ENCODE measurements at places on chromosomes 1 and 21.

GRCh38 chr21:46570119-46570518, 34.8 kb downstream of the S100B start:
- no peak for DNase-seq

DNA sequence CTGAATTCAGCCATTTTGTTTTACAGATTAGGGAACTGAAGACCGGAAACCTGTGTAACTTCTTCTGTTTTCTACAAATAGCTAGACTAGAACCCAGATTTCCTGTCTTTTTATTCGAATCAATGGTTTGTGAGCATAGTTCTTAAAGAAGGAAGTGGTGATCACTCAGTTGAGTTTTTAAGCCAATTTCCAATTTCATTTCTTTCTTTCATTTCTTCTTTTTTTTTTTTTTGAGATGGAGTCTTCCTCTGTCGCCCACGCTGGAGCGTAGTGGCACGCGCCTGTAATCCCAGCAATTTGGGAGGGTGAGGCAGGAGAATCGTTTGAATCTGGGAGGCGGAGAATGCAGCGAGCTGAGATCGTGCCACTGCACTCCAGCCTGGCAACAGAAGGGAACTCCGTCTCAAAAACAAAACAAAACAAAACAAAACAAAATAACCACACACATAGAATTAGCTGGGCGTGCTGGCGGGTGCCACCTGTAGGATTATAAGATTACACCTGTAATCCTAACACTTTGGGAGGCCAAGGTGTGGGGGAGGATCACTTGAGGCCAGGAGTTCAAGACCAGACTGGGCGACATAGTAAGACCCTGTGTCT, 3.0 kb upstream of the MDM4 start:
- DNase-seq: no peak

DNA sequence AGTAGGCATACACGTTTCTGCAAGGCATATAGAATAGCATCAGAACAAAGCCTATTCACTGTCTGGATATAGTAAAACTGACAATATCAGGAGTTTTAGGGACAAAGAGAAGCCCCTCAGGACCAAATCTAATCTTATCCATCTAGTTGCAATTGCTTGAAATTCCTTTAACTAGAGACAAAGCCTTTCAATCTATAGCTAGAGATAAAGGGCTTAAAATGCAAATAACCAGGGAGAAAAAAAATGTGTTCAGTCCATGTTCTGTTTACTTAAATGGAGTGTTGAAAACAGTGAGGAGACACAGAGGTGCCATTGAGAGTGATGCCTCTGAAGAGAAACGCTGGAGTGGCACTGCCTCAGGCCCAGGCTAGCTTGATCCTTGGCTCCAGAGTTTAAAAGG, 286.1 kb downstream of the DPYD start:
- DNase-seq: no peak

GRCh38 chr1:54081306-54082270, 28.2 kb downstream of the TCEANC2 start:
- DNase-seq: peak; percentile 70

- no peak for DNase-seq
These were observed 133.3 kb downstream of the KCNK2 start for GRCh38 chr1:215215846-215216245.

GRCh38 chr1:46013581-46013980, 118.8 kb downstream of the PIK3R3 start:
- no peak for DNase-seq

DNA sequence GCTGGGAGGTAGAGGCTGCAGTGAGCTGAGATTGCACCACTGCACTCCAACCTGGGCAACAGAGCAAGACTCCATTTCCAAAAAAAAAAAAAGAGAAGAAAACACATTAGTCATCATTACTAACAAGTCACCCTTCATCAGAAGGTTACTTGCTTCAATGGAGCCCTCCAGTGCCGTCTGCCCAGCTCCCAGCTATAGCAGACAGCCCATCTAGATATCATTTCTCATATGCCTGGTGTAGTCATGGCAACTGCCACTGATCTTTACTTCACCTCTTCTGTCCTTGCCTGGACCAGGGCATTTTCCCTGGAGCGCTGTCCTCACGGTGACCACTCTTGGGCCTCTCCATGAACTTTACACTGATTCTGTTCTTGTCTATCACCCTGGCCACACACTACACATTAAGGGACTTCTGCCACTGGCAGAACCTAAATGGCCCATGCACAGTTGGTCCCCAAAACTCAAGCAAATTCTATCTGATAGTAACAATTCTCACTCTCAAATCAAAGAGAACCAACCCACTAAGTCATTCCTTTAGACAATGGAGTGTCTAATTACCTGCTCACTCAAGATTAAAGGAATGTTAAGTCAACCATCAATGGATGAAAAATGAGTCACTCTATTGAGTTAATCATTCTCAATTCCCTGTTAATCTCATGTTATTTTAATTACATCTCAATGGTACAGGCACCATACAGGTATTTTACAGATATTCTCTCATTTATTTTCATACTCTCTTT, 12.9 kb downstream of the GPA33 start:
- no peak for DNase-seq

GRCh38 chr1:5814046-5814619, 178.1 kb downstream of the NPHP4 start:
- no peak for DNase-seq

- DNase-seq: no peak
These were observed 1346.1 kb downstream of the BRINP3 start for GRCh38 chr1:189131576-189131975.

- no peak for DNase-seq
These were observed 87.7 kb upstream of the TNFSF4 start for GRCh38 chr1:173294843-173295242.

- DNase-seq: no peak
These were observed 58.1 kb downstream of the SSBP3 start for GRCh38 chr1:54347955-54348699.

DNA sequence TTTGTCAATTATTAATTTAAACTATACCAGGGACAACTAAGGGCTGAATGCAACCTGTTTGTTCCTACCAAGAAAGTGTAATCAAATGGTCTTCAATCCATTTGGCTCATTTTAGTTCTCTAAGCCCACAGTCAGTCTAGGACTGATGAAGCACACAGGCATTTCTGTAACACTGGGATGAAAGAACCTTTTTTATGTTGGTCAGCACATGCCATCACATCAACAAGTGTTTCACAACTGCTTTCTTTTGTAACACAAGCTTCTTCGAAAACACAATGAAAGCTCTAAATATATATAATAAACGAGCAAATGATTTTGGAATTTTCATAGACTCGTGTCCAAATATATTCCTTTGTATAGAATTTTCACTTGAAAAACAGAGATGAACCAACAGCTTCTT, 28.8 kb downstream of the HEATR1 start:
- DNase-seq: no peak

- DNase-seq: no peak
These were observed 8.9 kb downstream of the SLAMF1 start for GRCh38 chr1:160637821-160638539.

- DNase-seq: no peak
These were observed 222.0 kb downstream of the DENND1B start for GRCh38 chr1:197553281-197553680.

- no peak for DNase-seq
These were observed 18.8 kb downstream of the ENTREP3 start for GRCh38 chr1:155236451-155236850.

- no peak for DNase-seq
These were observed 51.1 kb downstream of the USP1 start for GRCh38 chr1:62487956-62488355.

DNA sequence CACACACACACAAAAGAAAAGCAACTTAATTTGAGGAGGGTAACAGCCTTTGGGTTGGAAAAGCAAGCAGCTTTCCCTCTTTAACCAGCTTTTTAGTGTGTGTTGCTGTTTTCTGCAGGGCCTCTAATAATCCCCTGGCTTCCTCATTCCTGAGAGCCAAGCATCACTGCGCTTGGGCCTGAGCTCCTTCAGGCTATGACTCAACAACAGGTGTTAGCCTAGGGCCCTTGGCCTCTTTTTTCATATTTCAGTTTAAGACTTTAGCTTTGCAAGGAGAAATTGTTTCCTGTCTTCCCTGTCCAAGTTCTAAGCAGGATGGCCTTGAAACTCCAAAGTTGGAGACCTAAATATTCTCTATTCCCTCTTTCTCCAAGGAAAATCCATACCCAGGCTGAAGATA, 26.2 kb upstream of the SNX27 start:
- DNase-seq: peak; percentile 22

- DNase-seq: peak; percentile 68
These were observed 539 bp downstream of the CGN start for GRCh38 chr1:151511636-151512215.

DNA sequence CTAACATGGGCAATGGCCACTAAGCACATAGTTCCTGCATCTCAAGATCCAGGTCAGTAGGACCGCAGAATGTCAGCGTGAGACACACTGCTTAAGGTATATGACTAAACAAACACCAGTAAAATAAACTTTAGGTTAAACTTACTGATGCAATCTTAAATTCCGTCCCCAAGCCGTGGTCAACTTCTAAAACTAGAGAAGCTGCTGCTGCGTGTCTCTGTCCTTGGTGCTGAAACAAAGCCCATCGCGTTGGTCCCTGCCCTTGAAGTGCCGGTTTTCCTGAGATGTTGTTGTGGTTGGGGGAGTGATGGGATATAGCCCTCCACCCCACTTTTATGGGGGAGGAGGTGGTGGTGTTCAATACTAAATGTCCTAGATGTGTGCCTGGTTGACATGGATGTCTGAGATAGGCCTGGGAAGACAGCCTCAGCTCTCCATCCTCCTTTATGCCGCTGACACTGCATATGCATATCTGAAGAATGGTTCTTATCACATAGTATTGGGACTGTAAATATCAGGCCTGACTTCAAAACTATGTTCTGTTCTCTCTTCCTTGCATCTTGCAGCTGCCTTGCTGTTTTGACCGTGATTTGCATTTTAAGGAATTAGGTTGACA, 72.0 kb upstream of the KCNA3 start:
- no peak for DNase-seq

DNA sequence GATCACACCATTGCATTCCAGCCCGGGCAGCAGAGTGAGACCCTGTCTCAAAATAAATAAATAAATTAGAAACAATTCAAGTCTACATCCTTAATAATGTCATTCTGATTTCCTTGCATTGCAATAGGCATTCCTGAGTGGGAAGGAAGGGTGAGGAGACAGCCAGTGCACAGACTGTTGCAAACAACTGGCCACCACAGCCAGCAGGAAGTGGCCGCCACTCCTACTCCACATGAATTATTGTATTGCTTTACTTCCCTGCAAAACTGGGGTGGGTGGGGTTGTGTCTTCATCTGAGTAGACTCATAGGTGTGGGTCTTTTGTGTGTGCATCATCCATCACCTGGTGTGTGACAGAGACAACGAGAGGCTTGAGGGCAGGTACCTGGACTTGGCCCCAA, 60.1 kb downstream of the OPTC start:
- DNase-seq: no peak

- DNase-seq: no peak
These were observed 5.4 kb downstream of the BARHL2 start for GRCh38 chr1:90711696-90712095.

- DNase-seq: no peak
These were observed at the start of gene TMEM35B for GRCh38 chr1:34984793-34985608. Gene TMEM35B (minus strand): TSS chr1:34985347. CDS start chr1:34985305, 42 bp downstream.

DNA sequence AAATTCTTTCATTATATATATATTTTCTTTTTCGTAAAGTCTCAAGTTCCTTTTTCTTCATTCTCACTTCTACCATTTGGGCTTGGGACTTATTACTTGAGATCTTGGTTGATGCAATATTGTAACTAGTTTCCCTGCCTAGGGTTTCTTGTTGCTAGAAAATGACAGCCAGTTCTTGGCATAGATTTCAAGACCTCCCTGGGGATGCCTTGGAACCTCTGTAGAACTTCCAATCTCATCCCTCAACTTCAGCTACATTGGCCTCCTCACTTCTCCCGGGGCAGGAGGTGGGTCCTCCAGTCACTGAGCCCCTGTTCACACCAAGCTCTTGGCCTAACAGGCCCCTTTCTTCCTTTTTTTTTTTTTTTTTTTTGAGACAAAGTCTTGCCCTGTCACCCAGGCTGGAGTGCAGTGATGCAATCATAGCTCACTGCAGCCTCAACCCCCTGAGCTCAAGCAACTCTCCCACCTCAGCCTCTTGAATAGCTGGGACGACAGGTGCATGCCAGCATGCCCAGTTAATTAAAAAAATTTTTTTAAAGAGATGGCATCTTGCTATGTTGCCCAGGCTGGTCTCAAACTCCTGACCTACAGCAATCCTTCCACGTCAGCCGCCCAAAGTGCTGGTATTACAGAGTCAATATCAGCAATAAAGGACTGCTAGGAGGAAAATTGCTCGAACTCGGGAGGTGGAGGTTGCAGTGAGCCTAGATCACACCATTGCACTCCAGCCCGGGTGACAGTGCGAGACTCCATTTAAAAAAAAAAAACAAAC, 33.1 kb downstream of the MAP3K7CL start:
- no peak for DNase-seq

- no peak for DNase-seq
These were observed 6.5 kb downstream of the FMO5 start for GRCh38 chr1:147218606-147219005.

- no peak for DNase-seq
These were observed 258.6 kb downstream of the GRIK3 start for GRCh38 chr1:36775716-36776115.

- DNase-seq: no peak
These were observed 74.2 kb downstream of the CD34 start for GRCh38 chr1:207836591-207837347.

- DNase-seq: no peak
These were observed 272.0 kb downstream of the FOXD2 start for GRCh38 chr1:47709872-47710231.

GRCh38 chr1:147078606-147079399, 93.5 kb downstream of the PRKAB2 start:
- DNase-seq: no peak

DNA sequence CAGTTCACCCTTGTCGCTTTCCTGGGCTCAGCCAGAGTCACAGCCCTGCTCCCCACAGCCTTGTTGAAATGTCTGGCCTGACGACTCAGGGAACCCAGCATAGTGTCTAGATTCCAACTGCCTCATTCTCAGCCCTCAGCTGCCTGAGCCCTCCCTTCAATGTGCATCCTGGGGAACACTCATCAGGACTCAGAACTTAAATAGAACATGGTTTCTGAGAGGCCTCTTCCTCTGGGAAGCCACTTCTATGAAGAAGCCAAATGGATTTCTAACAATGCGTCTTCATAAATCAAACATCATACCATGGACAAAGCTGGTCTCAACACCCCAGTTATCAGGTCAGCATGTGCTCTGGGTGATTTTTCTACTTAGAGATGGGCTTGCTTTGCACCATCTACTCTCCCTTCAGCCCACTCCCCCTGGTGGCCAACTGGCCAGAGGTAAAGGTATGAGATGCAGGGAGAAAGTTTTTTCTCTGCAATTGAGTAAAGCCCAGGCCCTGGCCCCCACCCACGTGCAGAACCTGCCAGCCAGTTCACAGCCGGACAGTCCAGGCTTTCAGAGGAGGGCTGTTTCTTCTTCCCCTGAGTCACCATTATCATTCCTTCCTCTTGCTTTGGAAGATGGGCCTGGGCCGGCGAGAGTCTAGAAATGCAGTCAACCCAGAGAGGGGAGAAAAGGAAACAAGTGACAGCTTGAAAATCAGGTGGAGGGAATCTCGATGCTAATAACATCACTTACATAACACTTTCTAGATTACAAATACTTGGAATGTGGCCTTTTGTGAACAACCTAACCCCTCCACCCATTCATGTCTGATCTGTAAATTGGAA, 32.1 kb downstream of the CD244 start:
- DNase-seq: no peak

GRCh38 chr1:155202198-155202597, 5.5 kb downstream of the THBS3 start:
- no peak for DNase-seq

GRCh38 chr1:87686671-87687070, 358.0 kb downstream of the LMO4 start:
- no peak for DNase-seq

- DNase-seq: peak; percentile 72
These were observed 167.5 kb downstream of the CLIC6 start for GRCh38 chr21:34836103-34836932.

Data from ascending aorta (tissue), 2 donors.